ENCODE measurements at places on chromosomes 12 and 14.

DNA sequence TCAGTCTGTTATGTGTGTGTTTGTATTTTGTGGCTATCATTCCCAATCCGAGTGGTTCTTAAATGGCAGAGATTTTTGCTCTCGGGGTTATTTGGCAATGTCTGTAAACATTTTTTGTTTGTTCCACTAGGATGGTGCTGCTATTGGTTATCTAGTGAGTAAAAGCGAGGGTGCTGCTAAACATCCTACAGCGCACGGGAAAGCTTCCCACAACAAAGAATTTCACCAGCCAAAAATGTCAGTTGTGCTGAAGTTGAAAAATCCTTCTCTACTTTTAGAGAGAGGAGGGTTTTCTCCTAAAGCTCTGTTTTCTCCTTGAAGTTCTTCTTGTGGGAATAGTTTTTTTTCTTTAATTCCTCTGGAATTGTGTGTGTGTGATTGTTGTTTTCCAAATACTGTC is 2.4 kb downstream of the EXD2 start:
- DNase-seq, result no peak

GRCh38 chr12:132249689-132250478 is 79.5 kb downstream of the GALNT9 start:
- DNase-seq, result no peak

DNA sequence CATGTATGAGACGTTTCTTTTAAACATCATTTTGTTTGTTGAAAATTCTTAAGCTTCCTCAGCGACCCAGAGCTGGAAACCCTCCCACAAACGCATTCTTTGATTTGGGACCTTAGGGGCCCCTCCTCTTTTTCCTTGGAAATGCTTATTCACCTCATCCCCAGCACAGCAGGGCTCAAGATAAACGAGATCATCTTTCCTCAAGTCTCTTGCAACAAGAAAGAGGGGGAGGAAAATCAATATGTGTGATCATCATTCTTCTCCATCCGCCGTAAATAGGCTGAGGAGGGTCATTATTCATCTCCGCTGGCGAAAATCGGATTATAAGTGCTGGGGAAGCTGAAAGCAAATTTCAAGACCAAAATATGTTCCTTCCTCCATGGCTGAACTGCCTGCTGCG is 1415.2 kb downstream of the AACS start:
- no peak for DNase-seq

DNA sequence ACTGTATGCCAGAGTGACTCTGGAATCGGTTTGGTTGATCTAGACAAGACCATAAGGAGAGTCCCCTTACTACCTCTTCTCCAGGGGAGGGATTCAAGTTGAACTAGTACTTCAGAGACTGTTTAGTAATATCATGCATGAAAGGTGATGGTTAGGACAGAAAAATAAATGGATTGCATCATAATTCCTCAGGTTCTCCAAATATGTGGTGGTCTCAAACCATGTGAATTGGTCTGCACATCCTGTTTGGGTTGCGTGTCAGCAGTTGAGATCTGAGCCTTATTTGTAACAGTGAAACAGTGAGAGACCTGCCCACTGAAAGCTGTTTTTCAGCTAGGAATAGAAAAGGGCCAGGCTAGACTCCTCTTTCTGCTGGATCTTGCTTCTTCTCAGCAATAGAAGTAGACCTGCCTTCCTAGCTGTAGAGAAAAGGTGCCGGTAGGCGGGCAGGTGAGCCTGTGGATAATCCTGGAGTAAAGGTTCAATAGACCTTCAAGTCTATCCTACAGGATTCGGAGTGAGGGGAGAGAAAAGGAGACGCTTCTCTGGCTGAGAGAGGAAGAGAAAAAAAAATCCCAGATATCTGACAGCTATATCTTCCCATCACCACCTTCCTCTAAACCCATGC is 258.5 kb upstream of the E2F7 start:
- no peak for DNase-seq

DNA sequence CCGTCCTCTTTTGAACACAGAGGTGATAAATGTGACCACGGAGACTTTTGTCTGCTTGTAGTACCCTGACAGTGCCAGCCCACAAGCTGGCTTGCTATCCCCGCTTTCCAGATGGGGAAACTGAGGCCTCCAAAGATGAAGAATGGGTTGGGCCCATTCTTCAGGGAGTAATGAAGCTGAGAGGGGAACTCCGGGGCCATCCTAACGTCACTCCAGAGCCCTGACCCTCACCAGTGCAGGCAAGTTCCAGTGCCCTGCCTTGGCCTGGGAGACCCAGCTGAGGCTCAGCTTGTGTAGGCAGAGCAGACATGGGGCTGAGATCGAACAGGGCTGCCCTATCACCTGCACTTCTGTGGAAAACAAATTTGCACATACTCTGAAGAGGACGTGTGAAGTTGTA is 277.1 kb downstream of the DPF3 start:
- DNase-seq, result no peak

DNA sequence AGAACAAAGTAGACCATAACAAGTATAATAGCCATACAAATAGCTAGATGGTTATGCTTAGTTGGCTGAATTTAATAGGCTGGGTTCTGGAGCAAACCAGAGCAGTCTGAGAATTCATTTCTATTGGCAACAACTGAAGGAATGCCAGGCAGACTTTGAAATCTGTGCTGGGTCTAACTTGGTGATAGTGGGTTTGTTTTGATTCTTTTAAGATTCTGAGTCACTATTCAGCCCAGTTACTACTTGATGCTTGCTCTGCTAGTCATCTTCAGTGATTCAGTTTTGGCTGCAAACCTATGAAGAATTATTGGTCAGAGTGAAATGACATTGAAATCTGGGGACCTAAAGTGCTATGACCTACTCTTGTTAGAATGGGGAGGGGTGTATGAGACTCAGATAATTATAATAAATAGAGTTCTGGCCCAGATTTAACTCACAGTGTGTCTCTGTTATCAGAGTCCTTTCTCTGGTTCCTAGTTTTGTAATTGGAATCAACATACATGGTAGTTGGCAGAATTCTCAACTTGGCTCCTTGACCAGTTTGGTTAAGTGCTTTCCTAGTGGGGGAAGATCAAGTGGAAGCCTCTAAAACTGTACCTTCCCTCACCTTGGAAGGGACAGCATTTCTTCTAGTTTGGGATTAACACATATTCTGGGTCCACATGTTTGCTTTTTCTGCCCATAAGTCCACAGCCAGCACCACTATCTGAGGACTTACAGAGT is 43.5 kb downstream of the MNAT1 start:
- no peak for DNase-seq

GRCh38 chr14:78143489-78144145 is 26.6 kb upstream of the NRXN3 start:
- no peak for DNase-seq

- no peak for DNase-seq
Observed at GRCh38 chr12:124777399-124778372, 86.0 kb downstream of the SCARB1 start.

- no peak for DNase-seq
Observed at GRCh38 chr14:104246401-104247335, 108.3 kb downstream of the KIF26A start.

DNA sequence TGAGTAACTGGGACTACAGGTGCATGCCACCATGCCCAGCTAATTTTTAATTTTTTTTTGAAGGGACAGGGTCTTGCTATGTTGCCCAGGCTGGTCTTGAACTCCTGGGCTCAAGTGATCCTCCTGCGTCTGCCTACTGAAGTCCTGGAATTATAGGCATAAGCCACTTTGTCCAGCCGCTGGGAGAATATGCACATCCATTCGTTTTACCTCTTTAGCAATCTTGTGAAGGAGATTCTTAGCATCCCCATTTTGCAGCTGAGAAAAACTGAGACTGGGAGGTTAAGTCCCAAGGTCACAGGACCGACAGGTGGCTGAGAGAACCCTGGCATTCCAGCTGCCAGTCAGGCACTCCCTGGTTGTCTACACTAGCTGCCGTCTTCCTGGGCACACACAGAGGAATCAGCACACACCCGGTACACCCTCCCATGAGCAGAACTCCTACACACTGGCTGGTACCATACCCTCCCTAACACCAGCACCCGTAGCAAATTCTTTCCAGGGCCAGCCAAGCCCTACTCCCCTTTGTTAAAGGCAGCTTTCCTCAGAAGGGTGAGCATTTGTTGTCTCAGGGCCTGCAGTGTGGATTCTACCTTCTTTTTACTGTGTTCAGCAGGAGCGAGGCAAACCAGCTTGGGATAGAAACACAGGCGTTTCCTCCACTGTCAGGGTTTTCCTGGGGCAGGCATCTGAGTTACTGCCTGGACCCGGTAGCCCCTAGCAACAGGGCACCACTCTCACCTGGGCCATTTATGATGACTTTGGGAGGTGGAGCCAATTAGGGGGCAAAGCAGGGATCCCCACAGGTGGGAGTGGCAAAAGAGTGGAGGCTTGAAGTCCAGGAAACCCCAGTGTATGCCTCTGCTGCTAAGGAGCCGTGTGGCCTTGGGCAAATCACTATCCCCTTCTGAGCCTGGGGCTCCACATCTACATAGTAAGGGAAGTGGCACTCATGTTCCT is 70.2 kb downstream of the IRF2BPL start:
- no peak for DNase-seq

DNA sequence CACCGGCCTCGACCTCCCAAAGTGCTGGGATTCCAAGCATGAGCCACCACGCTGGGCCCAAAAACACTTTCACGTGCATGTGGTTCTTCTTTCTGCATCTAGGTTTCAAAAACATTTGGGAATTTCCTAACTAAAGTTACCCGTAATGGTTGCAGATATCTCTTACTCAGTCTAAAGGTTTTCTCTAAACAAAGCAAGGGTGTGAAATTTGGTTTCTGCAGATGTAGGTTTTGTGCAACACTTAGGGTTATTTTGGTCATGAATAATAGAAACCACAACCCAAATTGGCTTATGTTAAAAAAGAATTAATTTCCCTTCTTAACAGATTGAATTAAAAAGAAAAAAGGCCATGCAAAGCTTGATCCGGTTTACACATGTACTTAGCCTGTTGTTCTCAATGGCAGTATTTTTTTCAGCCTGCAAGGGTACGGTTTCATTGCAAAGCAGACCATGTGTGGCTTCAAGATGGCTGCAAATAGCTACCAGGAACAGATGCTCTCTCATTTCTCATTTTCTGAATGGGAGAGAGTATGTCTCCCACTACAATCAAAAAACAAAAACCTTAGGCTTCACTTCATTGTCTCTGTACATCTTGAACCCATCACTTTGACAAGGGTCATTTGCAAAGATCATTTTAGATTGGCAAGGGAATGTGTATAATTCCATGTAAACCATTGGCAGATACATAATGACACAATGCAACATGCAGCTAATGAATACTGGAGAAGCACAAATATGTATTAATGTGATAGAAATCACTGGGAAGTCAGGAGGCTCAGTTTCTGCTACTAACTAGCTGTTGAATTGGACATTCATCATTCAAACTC is 491.2 kb upstream of the FLRT2 start:
- no peak for DNase-seq

- no peak for DNase-seq
Observed at GRCh38 chr12:15423629-15424028, 101.3 kb downstream of the PTPRO start.

DNA sequence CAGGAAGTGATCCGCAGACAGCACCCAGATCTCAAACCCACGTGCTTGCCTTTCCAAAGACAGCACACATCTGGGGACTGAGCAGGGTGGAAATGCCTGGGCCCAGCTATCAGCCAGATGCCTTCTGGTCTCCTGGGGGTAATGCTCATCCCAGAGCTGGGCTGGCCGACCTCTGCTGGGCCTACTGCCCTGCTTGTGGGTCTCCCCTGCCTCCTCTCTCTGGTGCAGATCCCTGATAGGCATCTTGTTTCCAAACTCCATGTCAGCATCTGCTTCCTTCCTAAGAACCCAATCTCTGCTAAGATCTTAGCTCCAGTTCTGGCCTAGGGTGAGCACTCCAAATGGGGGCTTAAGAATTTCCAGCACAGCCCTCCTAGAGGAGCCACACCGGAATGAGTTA is 1043.0 kb downstream of the VRK1 start:
- DNase-seq, result no peak

GRCh38 chr12:104506676-104507401 is 50.1 kb downstream of the CHST11 start:
- no peak for DNase-seq
